ENCODE measurements at places on chromosomes 16 and 17.

GRCh38 chr16:12680531-12680930, 123.2 kb downstream of the CPPED1 start:
- no peak for DNase-seq

DNA sequence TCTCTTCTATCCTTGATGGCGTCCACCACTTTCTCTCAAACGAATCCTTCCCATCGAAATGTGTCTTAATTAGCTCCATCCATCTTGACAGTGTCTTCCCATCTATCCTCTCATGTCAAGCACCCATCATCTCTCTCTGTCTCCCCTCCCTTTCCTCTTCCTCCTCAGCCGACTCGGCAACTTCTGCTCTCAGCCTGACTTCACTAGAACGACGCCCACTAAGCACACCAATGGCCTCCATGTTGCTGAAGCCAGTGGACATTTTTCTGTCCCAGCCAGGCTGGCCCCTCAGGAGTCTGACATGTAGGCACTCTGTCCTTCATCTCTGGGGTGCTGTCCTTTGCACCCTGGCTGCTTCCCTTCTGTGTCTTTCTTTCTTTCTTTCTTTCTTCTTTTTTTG, 2.5 kb upstream of the SPATA20 start:
- no peak for DNase-seq

DNA sequence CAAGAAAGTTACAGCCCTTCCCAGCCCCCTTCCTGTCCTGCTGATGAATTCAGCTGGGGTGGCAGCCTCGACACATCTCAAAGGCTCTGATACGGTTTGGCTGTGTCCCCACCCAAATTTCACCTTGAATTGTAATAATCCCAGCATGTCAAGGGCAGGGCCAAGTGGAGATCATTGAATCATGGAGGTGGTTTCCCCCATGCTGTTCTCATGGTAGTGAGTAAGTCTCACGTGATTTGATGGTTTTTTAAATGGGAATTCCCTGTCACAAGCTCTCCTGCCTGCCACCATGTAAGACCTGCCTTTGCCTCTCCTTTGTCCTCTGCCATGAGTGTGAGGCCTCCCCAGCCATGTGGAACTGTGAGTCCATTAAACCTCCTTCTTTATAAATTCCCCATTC, 163.2 kb upstream of the FOXF1 start:
- no peak for DNase-seq

DNA sequence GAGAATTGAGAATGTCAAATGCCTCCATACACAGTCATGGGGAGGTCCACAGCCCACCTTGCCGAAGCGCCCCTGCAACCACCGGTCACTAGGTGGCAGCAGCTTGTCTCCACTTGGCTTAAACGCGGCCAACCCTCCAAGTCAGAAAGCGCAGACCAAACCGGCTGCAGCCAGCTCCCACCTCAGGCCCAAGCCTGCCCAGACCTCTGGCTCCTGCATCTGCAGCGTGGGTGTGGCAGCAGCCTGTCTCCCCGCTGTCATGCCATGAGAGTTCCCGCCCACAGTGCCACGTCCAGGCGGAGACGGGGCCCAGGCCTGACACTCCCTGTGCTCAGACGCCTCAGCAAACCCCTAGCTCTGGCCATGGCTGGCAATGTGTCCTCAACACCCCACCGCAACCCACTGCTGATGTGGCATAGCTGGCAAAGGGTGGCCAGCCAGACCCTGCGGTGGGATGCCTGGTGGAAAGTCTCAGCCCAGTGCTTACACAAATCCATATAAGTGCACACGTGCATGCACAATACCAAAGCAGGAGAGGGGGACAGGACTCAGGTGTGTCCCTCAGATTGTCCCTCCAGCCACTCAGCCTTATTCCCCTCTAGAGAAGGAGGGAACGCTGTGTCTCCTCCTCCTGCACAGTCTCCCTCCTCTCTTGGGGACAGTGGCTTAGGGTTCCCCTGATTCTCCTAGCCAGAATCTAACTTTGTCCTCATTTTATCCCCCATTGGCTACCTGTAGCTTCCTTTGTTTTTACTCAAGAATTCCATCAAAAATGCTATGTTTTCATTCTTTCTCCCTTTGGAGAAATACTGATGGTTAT, 10.9 kb downstream of the COPZ2 start:
- peak; percentile 61 for DNase-seq

GRCh38 chr17:42682722-42683403, 532 bp downstream of the CNTNAP1 start:
- no peak for DNase-seq

GRCh38 chr16:8572919-8573724, 17.2 kb downstream of the TMEM114 start:
- DNase-seq: no peak

DNA sequence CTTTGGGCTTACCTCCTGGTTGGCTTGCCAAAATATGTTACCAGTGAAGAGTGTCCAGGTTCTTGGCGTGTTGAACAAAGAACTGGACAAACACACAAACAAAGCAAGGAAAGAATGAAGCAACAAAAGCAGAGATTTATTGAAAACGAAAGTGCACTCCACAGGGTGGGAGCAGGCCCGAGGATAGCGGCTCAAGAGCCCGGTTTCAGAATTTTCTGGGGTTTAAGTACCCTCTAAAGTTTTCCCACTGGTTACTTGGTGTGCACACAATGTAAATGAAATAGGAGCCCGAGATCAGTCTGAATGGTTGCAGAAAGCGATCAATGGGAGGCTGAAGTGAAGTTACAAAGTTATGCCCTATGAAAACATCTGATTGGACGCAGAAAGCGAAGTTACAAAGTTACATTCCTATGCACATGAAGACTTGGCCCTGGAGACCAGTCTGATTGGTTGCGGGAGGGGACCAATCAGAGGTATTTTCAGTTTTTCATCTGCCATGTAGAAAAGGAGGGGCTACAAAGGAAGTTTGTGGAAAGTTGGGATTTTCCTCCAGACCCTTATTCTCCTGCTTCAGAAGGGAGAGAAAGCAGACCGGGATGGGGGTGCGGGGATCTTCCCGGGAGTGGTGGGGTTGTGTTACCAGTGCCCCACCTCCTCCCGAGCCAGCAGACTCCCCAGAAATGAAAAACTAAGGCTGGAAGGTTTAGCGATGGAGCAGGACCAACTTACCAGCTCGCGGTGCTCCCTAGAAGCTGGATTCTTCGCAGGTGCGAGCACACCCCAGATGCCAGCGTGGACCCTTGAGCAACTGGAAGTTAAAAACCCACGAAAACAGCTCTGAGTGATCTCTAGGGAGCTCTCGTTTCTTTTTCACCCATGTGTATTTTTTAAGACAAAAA, at the start of gene SLFN12:
SLFN12 (minus strand) TSS at position 325 of the 899 bp plus-strand sequence. CDS start 9,472 bp downstream, outside the sequence.
- DNase-seq: peak; percentile 19

- DNase-seq: no peak
Measured at GRCh38 chr17:18933102-18934058, 18.6 kb upstream of the SLC5A10 start.

DNA sequence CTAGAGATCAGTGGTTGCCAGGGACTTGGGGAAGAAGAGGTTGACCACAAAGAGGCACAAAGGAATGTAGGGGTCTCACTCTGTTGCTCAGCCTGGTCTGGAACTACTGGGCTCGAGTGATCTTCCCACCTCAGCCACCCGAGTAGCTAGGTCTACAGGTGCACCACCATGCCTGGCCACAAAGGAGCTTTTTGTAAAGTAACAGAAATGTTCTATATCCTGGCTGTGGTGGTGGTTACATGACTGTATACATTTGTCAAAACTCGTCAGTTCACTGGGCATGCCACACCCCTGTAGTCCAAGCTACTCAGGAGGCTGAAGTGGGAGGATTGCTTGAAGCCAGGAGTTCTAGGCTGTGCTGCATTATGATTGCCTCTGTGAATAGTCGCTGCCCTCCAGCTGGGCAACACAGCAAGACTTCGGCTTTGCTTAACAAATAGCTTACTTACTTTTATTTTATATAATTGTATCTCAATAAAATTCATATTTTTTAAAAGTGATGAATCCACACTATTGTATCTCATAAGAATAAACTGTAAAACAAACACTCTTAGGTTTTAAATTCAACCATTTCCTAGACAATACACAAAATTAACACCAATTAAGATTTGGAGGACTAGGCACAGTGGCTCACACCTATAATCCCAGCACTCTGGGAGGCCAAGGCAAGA, 5.0 kb downstream of the SKA2 start:
- no peak for DNase-seq

- DNase-seq: peak; percentile 79
Measured at GRCh38 chr17:19744922-19745757, 3.0 kb downstream of the ALDH3A1 start.

GRCh38 chr17:41338961-41339485, 11.6 kb downstream of the KRT33A start:
- DNase-seq: peak; percentile 36

GRCh38 chr17:72884066-72884465, 208.4 kb downstream of the SLC39A11 start:
- DNase-seq: no peak

DNA sequence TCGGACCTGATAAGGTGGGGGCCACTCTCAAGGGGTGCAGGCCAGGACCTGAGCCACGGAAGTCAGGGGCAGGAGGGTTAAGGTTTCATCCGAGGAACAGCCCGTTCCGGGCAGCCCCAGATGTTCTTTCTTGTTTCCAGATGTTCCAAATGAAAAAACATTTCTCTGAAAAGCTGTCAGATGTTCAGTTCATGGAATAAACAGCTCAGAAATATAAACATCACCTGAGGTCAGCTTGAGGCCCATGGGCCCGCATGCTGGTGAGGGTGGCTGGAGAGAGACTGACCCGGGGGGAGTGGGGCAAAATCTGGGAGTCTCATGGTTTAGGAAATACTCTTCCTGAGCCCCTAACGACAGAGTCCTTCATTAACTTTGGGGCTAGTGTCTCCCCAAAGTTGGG, 1.5 kb upstream of the CD79B start:
- no peak for DNase-seq

DNA sequence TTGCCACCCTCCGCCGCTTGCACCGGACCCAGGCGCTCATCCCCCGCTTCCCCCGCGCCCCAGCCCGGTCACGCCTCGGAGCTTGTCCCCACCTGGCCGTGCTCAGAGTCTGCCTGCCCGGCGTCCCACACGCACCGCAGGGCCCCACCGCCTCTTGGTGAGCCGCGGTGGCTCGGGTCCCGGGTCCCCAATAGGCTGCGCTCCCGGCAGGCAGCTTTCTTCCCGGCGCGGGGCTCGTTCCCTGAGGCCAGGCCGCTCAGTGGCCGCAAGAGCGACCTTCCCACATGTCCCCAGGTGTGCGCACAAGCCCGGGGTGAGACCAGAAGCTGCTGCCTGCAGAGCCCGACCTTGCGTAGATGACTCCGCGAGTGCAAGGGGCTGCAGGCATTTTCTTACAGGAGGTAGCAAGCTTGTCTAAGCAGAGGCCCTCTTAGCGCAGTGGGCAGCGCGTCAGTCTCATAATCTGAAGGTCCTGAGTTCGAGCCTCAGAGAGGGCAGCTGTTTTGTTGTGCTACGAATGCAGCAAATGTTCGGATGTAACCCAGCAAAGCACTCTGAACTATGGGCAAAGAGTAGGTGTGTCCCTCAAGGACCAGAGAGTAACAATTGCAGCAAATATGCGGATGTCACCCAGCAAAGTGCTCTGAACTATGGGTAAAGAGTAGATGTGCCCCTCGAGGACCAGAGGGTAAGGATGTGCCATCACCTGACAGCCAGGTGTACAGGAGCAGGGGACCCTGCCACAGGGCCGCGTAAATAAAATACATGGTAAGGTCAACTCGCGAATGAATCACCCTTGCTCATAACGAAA, 15.6 kb downstream of the TLE7 start:
- peak; percentile 60 for DNase-seq

DNA sequence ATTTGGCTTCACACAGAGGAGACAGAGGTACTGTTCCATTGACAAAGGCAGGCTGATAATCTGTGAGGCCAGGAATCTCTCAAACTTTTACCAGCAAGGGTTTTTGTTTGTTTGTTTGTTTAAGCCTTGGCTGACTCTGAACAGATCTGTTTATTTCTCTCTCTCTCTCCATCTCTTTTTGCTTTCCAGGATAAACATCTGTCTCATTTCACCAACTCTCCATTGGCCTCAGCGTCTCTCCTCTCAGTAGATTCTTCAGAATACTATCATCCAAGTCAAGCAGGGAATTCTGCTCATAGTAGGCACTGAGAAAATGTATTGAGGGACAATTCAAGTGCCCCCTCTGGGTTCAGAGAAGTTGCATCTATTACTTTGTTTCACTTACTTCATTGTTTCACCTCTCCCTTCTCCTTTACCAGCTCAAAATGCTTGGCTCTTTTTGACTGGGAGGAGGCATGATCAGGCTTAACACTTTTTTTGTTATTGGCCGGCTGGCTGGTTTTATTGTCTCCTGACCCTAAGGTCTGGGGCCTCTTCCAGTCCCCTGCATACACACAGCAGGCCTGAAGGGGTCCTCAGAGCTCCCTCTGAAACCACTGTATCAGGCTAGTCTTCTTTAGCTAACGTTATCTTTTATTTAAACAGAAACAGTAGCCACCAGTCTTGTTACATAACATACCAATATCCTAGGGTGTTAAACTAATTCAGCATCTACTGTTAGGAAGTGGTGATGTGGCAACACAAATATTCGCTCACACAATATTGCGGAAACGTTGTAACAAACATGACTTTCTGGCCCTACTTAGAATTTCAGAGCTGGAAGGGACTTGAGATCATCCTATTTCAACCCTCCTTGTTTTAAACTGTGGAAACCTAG, 2.0 kb upstream of the YPEL2 start:
- DNase-seq: no peak

DNA sequence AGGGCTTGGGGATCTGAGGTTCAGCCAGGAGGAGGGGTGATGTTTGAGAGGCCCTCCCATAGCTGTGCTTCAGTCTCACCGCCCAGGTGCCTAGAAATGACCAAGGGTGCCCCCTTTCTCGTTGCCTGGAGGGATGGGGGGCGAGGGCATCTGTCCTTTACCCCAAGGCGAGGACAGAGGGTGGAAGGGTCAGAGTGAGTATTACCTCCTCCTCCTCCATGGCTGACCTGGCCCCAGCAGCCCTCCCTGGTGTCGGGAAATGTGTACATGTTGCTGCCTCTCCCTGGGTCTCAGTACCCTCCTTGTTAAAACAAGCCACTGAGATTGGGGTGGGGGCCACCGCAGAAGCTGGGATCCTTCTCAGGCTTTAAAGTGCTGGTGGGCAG, 2.4 kb downstream of the NECAB2 start:
- no peak for DNase-seq

DNA sequence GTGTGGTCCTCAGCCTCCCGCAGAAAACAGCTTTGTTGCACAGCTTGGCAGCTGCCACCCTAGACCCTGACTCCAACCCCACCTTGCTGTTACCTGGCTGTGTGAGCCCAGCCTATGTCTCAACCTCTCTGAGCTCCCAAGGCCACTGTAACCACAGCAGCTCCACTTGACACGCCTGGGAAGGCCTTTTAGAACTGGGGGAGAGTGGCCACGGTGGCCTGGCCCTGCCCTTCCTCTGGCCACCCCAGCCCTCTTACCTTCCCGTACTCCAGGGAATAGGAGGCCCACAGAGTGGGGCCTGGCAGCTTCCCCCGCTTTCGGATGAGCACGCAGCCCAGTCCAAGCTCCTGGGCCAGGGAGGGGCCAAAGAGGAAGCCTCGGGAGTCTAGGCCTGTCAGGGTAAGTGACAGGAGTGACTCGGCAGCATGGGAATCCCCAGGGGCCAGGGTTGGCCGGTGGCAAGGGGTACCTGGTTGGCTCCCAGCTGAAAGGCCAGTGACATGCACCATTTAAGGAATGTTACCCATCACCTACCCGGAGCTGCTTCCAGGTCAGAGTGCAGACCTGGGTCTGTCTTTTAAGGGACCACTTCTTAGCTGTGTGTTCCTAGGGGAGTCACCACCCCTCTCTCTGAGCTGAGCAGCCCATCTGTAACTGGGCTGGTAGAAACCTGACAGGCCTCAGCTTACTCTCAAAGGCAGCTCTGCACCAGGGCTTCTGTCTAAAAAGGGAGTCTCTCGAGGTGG, 1.4 kb downstream of the APRT start:
- no peak for DNase-seq
